Spleen (tissue), 13 donors: ENCODE measurements at places on chromosomes 11 and 22. TPM values are rescaled to one million over a fixed set of nuclear protein-coding genes. Genes with fewer than 3 reads are reported as not detected.

Gene OR4D5
- not detected for total RNA-seq

DNA sequence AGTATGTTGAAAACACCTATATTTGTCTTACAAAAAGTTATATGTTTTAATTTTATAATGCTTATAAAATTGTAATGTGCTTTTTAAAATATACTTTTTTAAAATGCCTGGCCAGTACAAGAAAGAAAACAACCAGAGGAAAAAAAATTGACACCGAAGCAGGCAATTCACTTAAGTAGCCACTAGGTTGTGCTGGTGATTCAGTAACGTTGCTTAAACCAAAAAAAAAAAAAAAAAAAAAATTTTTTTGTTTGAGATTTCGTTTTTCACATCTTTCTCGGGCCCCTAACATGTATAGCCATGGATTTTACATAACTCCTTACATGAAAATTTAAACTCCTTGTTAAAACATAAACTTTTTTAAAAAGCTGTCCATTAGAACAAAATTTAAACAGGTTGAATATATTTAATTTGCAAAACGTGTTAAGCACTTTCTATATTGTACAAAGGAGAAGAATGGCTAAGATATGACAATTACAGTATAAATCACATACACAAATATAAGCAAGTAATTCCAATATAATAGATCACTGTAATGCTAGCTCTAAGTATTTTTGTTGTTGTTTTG is 9.2 kb downstream of the OR8B4 start:
- no peaks in the 10 kb centered on the region for H3K36me3 ChIP-seq
- no peak overlapping the region for H3K4me3 ChIP-seq

DNA sequence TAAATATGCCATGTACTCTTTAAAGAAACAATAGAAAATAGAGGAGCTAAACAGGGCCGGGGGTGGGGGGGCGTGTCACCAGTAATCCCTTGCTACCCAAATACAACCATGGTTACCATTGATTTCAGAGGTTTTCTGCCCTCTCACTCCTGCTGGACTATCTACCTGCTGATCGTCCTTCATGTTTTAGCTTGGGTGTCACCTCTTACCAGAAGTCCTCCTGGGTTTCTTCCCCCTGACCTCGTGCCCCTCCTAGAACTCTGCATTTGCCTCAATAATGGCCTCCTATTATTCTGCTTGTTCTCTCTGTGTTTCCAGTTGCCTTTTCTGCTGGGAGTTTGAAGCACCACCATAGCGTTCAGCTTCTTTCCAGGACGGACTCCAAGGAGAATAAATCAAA is 9.4 kb upstream of the PVALB start:
- H3K4me3 ChIP-seq = no peak overlapping the region
- H3K36me3 ChIP-seq = no peaks in the 10 kb centered on the region
- peaks cover 10% of the 10 kb centered on the region for H3K4me1 ChIP-seq
- no peak for DNase-seq
- H3K27ac ChIP-seq = no peak overlapping the region

DNA sequence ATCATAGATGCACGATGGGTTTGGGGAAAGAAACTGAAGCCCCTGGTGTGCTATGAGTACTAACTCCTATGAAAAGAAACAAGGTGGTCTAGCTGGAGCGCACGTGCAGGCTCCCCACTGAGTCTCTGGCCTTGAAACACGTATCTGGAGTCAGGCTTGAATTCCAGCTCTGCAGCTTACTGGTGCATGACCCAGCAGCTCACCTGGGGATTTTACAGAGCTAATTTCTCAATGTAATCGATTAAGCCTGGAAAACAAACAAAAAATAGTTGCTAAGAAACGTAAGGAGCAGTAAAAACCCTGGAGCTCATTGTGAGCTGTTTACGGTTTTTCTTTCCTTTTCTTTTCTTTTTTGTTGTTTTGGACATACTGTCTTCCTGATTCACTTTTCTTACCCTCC is 12.3 kb downstream of the KCNJ1 start:
- no peak for DNase-seq
- H3K4me1 ChIP-seq = no peaks in the 10 kb centered on the region
- H3K36me3 ChIP-seq = no peaks in the 10 kb centered on the region
- H3K27ac ChIP-seq = no peak overlapping the region
- no peak overlapping the region for H3K4me3 ChIP-seq
- H3K27me3 ChIP-seq = no peaks in the 10 kb centered on the region

Gene PDE2A
- 346 TPM for total RNA-seq

Gene FOLR2
- 29.8 TPM for total RNA-seq

Gene ADM2
- 3.1 TPM for total RNA-seq

Gene HBD
- 327 TPM for total RNA-seq

Gene MS4A6E
- 4.6 TPM for total RNA-seq

DNA sequence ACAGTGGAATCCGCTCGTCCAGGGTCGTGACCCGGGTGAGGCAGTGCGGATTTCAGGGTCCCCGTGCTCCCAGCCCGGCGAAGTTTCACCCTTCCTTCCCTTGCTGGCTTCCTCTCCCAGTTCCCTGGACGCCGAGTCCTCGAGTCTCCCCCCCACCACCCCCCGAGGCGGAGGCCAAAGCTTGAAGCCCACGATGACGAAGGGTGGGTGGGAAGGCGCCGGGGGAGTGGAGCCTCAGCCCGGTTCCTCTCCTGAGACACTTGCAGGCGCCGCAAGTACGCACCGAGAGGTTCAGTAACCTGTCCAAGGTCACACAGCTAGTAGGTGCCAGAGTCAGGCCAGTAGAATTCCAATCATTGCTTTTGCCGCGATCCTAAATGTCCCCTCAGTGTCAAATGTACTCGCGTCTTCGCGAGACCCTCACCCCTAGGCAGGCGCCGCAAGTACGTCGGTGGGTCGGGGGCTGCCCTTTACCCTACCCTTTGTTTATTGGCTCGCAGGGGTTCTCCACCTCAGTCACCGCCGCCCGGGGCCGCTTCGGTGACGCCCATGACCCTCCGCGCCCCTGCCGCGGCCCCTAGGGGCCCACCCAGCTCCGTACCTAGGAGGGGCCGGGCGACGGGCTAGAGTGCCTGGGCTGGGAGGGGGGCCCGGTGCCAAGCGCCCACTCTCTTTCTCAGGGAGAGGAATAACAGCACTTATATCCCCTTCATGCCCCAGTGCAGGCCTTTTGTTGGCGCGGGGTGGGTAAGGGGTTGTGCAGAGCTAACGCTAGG is 5.7 kb upstream of the CHRM1 start:
- peak overlapping the region; percentile 29 for H3K4me3 ChIP-seq
- H3K4me1 ChIP-seq = peaks cover 26% of the 10 kb centered on the region

DNA sequence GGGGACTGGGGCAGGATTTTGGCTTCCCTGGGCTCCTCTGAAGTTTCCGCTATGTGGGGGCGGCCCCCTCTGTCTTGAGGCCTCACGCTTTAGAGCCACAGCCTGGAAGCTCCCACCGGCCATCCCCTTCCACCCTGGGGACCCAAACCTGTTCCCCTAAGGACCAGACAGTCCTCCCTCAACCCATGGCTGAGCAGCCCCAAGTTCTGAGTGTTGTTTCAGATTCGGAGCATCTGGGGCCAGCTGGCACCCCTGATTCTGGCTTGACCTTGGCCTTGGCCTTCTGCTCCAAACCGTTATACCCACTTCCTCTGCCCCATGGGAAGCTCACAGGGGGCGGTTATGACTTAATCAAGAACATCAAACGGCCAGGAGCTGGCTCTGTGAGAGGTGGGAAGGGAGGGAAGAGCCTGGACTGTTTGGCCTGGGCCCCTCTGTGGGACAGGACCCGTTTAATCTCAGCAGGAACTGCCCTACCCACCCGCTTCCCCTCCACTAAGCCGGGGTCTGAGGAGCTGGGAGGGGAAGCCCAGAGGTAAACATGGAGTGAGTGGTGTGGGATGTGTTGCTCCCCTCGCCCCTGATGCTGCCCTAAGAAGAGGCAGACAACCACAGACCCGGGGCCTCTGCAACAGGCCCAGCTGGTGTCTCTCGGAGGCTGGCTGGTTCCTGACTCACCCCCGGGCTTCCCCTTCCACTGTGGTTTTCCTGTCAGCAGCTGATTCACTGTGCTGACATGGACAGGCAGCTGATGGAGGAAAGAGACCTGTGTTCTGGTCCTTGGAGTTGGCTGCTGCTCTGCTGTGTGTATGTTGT is 3.4 kb downstream of the CD82 start:
- peaks cover 12% of the 10 kb centered on the region for H3K36me3 ChIP-seq
- H3K27ac ChIP-seq = peak overlapping the region; percentile 31
- peak; percentile 95 for DNase-seq
- peak overlapping the region; percentile 13 for H3K4me3 ChIP-seq
- peaks cover 86% of the 10 kb centered on the region for H3K4me1 ChIP-seq

Gene KRTAP5-7
- total RNA-seq = 0.37 TPM

DNA sequence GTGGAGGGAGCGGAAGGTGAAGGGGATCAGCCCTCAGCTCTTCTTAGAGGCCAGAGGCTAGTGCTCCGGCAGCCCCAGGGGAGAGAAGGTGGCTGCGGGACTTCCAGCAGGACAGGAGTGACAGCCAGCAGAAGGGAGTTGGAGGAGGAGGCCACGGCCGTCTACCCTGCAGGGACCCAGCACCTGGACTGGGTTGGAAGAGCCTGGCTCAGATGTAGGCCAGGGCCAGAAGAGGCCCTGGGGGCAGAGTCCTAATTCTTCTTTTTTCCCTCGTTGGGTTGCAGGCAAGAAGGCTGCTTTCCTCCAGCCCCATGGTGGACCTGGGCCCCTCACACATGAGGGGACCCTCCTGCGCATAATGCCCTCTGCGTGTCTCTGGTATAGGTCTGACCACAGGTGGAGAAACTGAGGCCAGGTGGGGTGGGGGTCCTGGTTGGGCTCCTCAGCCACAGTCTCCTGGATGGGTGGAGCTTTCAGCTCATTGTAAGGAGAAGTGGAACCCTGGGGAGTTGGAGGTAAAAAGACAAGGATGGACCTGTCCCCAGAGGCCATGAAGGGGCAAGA is 2.3 kb upstream of the MCAM start:
- H3K4me3 ChIP-seq = no peak overlapping the region
- peaks cover 20% of the 10 kb centered on the region for H3K27me3 ChIP-seq

- H3K4me1 ChIP-seq = no peaks in the 10 kb centered on the region
- no peaks in the 10 kb centered on the region for H3K27me3 ChIP-seq
- H3K4me3 ChIP-seq = no peak overlapping the region
- no peak for DNase-seq
- H3K27ac ChIP-seq = no peak overlapping the region
These were observed 12.8 kb downstream of the KCTD14 start for GRCh38 chr11:78010304-78010703.

DNA sequence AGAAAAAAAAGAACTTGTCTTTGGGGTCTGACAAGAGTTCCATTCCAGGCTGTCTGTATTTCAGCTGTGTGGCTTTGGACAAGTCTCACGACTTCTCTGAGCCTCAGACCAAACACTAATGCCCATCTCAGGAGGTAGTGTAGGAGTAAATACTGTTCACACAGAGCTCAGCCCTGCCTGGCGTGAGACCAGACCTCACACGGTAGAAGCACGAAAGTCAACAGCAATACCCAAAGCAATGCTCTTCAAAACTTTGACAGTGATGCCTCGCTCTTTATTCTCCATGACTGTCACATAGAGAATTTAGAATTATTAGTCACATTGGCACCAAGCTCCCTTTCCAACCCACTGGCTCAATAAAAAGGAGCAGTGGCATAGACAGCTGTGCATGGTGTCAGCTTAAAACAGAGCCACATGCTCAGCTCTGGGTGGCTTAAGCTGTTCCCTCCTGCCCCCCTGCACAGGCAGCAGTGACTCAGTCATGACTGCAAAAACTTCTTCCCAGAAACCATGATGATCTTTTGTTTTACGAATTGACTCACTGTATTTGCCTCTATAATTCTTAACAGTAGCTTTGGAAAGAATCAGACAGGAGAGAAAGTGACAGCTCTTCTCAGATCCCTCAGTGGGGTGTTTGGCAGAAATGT is 74.0 kb upstream of the PHF21B start:
- H3K36me3 ChIP-seq = no peaks in the 10 kb centered on the region
- DNase-seq = no peak
- H3K27ac ChIP-seq = no peak overlapping the region
- no peaks in the 10 kb centered on the region for H3K4me1 ChIP-seq

DNA sequence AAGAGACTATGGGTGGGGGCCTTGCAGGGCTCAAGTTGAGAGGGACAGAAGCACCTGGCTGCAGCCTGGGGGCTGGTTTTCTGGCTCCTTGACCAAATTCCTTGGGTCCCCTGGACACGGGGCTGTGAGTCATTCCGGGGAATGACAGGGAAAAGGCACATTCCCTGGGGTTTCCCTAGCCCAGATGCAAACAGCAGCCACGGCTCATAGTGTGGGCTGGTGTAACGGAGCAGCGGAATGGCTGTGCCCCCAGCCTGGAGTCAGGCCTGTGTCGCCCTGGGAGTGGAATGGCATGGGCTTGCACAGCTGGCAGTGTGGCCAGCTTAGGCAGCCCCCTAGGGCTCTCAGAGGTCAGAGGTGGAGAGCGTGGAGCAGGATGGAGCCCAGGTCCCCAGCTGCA is 77.6 kb upstream of the KCNQ1OT1 start:
- H3K4me3 ChIP-seq = no peak overlapping the region
- H3K4me1 ChIP-seq = peaks cover 42% of the 10 kb centered on the region
- no peak overlapping the region for H3K27ac ChIP-seq
- H3K27me3 ChIP-seq = no peaks in the 10 kb centered on the region

Gene NCR3LG1
- 3.5 TPM for total RNA-seq

Gene OR52E8
- not detected for total RNA-seq

DNA sequence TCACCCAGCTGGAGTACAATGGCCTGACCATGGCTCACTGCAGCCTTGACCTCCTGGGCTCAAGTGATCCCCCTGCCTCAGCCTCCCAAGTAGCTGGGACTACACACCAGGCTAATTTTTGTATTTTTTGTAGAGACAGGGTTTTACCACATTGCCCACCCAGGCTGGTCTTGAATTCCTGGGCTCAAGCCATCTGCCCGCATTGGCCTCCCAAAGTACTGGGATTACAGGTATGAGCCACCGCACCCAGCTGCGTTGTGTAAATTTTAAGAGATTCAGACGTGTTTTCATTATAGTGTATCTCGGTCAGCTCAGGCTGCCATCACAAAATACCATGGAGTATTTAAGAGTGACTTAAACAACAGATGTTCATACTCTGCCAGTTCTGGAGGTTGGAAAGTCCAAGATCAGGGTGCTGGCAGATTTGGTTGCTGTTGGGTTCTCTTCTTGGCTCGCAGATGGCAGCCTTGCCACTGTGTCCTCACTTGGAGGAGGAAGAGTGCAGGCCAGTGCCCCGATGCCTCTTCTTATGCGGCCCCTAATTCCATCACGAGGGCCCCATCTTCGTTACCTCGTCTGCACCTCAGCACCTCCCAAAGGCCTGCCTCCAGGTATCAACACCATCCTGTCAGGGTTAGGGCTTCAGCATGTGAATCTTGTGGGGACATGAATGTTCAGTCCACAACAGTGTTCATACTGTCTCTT is 32.6 kb upstream of the PARVB start:
- H3K4me1 ChIP-seq = peaks cover 38% of the 10 kb centered on the region
- H3K27me3 ChIP-seq = no peaks in the 10 kb centered on the region
- H3K27ac ChIP-seq = no peak overlapping the region
- H3K36me3 ChIP-seq = peaks cover 60% of the 10 kb centered on the region
- DNase-seq = no peak

Gene CCDC116
- total RNA-seq = 0.63 TPM

DNA sequence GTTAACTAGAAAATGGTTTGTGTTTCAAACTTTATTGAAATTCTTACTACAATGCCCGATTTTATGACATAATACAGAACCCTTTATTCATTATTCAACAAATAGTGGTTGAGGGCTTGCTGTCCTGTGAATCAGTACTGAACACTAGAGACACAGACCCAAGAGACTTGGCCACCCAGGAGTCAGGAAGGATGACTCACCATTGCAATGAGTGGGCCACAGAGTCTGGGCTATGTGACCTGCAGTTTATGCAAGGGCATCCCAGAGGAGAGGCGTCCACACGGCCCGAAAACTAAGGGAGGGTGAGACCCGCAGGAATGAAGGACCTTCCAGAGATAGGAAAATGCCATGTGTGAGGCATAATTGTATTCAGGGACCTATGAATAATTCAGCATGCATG is 143.8 kb upstream of the DDI1 start:
- DNase-seq = no peak
- H3K4me1 ChIP-seq = peaks cover under 1% of the 10 kb centered on the region
- H3K36me3 ChIP-seq = no peaks in the 10 kb centered on the region
- no peak overlapping the region for H3K4me3 ChIP-seq
- no peak overlapping the region for H3K27ac ChIP-seq

Gene TRPC6
- 4.3 TPM for total RNA-seq

Gene SULT4A1
- total RNA-seq = 3.3 TPM

Gene GPR152
- total RNA-seq = not detected
